ENCODE measurements at places on chromosomes 7 and 10. TPM values are rescaled to one million over a fixed set of nuclear protein-coding genes. Genes with fewer than 3 reads are reported as not detected.
A peak's percentile ranks its signal among the peaks of the same experiment; 100 is the strongest.

DNA sequence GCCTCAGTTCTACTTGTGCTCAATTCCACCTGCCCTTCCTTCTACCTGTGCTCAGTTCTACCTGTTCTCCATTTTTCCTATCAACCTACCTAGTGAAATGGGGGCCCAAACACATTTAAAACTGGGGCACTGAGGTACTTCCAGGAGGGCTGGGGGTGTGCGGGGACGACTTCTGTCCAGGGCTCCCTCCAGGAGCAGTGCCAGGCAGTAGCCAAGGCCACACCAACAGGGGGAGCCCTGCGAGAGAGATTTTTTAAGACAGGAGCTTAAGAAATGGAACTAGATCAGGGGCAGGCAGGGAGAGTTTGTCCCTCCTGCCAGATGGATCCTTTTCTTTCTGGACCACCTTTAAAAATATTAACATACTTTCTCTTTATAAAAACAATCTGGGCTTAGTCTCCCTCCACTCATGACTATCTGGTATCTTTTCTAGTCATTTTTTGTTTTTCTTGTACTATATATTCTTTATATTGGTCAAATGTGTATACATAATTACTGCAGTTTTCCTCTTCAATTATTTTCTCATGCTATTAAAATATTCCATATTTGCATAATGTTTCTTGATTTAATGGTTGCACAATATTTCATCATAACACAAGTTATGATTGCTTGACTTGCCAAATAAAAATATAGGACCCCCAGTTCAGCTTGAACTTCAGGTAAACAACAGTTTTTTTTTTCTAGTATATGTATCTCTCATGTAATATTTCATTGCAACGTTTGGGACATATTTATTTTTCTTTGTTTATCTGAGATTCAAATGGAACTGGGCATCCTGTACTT, 47.3 kb upstream of the INSYN2A start:
- peak; percentile 37 for DNase-seq

DNA sequence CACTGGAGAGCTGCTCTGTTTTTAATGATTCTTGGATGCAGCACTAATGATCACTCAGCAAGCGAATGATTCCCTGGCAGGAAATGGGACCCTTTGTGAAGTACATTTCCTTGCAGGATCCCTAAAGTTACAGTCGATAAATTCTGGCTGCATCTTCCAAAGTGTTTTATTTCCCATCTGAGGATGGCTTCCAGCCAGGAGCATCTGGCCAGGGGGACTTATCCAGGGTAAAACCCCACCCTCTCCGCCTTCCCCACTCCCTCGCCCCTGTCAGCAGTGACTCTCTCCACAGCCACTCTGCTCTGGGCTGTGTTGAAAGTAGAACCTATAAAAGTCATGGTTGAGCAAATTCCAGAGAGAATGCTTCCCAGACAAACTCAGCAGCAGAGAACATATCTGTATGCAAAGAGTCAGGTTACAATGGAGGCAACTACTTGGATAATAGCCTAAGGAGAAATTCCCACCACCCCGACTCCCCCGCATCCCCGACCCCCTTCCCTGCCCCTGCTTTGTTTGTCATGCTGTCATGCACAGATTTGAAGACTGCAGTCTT, 111.0 kb upstream of the ANLN start:
- no peak for DNase-seq

Gene CCDC3
- total RNA-seq, result 27.6 TPM

DNA sequence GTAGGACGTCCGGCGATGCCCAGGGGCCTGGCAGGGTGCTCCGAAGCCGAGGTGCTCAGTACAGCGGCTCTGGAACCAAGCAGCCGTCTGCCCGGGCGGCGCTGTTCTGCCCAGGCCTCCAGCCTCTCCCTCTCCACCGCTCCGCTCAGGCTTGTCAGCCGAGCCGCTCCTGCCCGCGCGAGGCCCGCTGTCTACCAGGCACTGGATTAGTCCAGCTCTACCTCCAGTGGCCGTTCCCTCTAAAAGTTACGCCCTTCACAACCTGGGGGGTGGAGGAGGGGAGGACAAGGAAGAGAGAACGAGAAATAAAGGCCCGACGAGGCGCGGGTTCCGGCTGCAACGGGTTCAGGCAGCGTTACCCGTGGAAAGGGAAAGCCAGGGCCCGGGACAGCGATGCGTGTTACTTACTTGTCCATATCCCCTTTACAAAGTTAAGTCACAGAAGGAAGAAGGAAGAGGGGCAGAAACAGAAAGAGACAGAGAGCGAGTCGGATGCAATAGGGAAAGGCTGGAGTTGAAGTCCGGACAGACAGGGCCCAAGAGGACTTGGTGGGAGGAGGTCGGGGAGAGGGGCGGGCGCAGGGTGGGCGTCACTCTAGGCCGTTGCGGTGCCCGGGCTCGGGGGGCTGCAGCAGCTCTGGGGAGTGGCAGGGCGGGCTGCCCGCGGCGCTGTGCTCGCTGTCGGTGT, 2.8 kb downstream of the SP8 start:
- DNase-seq, result no peak

DNA sequence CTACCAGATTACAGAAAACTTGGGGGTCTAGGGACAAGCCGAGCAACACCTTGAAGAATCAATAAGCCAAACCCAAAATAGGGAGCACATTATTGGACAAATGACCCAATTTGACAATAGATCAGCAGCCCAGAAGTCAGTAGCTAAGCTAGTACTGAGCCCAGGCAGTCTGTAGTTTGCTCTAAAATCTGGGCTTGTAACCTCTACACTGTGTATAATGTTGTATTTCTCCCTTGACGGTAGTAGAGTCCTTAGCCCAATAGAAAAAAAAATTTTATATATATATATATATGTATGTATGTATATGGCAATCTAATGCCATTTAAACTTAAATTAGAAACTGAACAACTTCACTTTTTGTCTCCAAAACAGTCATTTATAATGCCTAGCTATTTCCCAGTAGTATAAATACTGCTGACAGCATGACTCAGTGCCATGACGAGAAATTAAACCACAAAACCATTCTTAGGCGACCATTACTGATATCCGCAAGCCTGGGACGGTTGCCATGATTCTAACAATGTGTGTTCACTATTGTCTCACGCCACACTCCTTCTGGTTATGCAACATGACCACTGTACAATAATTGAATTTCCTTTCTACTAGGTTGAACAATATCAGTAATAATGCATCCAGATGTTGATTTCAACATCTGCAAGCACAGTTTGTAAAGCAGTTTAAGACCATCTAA, 110.5 kb downstream of the IPMK start:
- DNase-seq, result no peak

All from ovary (tissue), 10 donors.